Activated naive CD4-positive, alpha-beta T cell treated with anti-CD3 and anti-CD28 coated beads, Interleukin-2, amount 50 U/mL, for 72 hours (primary cell): ENCODE measurements at places on chromosomes 3 and 15. TPM values are rescaled to one million over a fixed set of nuclear protein-coding genes. Genes with fewer than 3 reads are reported as not detected.

The PEX5L gene
- total RNA-seq = not detected

DNA sequence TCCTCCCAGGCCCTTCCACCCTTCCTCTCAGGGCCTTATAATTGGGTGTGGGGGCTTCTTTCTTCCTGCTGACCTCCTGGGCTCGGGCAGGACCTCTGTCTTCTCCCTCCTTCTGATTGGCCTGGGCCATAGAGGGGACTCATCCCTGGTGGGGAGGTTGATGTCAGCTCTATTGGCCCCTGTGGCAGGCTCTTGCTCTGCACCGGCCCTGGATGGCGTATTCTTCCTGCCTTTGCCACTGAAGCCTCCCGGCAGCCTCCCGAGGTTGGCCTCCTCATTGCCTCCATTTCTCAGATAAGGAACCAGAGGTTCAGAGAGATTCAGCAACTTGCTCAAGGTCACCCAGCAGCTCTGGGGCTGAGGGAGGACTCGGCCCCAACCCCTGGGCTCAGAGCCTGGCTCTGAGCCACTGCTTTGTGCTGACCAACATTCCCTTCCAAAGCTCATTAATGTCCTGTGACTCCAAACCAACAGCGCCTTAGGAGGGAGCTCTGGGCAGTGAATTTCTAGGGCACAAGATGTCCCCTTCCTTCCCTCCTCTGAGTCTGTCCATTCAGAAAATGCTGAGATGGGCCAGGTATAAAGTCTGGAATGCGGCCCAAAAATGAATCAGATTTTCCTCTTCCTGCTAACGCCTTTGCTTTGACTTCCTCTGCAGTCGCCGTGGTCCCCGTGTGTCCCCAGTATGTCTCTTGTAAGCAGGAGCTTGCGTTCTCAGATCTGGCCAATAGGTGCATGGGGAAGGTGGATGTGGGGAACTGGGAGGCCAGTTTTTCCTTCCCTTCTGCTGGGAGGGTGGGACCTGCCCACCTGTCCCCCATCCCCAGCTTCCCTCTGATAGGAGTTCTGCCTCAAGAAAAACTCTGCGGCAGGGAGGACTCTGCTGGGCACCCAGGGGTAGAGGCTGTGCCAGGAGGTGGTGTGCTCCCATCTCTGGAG is 74.2 kb downstream of the HMCES start:
- no peak for DNase-seq

DNA sequence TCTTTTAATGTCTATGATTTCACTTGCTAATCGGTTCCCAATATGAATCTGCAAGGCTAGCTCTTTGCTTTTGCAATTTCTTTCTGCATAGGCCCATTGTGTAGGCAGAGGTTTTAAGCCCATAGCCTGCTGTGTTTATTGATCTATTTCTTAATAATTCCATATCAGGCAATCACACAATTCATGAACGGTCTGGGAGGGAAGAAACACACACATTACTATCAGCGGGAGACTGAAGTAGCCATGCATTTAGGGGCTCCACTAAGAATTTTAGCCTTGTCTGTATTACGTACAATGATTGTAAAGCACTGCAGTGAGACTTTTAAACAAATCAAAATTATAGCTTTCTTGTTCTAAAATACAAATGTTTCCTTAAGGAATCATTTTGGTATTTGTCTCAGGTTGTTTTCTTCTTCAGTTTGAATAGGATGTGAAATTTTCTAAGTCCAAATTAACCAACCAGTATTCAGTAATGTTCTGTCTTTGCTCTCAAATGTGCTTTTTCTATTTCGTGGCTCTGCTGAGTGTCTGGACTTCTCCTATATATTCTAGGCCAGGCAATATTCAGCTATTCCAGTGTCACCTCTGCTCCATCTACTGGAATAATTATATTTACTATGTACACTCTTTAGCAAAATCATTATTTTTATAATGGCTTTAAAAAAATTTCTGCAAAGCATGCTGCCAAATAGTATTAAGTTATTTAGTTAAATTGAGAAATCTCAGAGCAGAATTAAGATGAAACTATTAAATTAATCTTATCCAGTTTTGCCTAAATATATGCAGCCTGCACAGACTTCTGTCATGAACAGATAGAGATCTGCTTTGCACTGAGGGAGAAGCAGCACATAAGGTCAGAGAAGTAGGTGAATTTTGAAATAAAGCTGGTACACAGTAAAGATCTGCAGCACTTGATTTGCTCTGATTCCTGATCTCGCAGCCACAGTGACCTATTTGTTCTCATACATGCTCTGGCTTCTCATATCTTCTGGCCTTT is 103.0 kb upstream of the NAALADL2 start:
- DNase-seq = no peak

The ERICH6 gene
- not detected for total RNA-seq

GRCh38 chr15:67303490-67304363 is 49.1 kb downstream of the IQCH start:
- no peak for DNase-seq

- DNase-seq = no peak
Observed at GRCh38 chr3:53253707-53254508, 1.9 kb downstream of the TKT start.

DNA sequence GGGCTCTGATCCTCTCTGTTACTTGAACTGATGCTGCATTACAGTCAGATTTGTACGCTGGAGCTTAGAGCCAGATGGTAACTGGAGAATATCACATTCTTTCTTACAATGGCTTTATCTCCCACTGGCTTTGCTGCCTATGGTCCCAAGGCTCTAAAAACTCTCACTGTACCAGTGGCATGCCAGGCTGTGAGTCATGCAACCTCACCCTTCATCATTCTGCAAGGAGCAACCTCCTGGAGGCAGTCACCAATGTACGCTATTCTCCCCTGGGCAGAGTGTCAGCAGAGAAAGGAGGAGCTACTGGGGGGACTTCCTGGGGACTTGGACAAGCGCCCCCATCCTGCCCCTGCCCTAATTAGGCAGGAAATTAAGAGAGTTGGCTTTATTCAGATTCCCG is 97.9 kb upstream of the EIF1B start:
- no peak for DNase-seq

- DNase-seq = no peak
Observed at GRCh38 chr3:54168451-54168850, 46.1 kb downstream of the CACNA2D3 start.

GRCh38 chr3:21691036-21691435 is 60.0 kb downstream of the ZNF385D start:
- DNase-seq = no peak

- no peak for DNase-seq
Observed at GRCh38 chr3:13023235-13023970, 49.8 kb downstream of the IQSEC1 start.

- no peak for DNase-seq
Observed at GRCh38 chr3:23859012-23859743, 53.4 kb downstream of the UBE2E1 start.

The BCHE gene
- not detected for total RNA-seq

DNA sequence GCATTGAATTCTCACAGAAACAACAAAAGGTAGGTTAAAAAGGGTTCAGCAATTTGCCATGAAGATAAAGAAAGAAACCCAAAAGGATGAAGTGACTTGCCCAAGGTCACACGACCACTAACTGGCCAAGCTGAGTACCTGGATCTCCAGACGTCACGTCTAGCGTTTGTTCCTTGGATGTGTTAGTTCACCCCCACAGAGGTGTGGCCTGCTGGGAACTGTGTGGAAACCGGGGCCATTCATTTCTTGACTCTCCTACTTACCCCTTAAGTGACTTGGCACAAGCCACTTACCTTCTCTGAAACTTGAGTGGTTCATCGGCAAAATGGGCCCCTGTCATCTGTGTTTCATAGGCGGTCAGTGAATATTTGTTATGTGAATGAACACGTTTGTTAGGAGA is 244.3 kb upstream of the SLCO3A1 start:
- DNase-seq = no peak

The FRMD5 gene
- total RNA-seq = 2.8 TPM

DNA sequence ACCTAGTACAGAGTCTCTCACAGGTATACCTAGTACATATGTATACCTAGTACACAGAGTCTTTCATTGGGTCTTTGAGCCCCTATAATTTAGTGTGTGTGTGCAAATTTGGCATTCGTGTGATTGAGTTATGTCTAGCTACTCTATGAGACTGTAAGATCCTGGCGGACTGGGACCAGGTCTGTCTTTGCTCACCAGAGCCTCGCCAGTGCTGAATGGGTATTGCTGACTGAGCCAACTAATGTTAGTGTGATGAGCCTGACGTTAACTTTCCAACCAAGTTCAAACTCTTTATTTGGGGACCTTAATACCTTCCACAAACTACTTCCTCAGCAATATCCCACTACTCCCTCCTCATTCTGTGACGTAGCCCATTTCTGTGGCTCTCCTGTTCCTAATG is 35.6 kb downstream of the SETMAR start:
- DNase-seq = no peak

DNA sequence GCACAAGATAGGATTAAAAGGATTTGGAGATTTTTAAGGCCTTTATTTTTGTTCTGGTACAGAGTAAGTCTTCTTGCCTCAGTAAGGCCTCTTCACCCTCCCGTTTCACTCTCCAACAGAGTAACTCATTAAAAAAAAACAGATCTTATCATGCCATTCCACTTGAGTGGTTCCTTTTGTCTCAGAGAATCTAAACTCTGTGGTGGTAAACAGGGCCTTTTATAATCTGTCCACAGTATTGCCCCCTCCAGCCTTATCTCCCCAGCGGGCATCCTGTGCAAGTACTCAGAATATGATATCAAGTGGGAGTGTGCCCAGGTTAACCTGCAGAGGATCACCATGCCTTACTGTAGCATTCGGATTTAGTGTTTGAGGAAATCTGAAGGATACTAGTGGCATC is 20.3 kb upstream of the ATOSA start:
- DNase-seq = no peak

DNA sequence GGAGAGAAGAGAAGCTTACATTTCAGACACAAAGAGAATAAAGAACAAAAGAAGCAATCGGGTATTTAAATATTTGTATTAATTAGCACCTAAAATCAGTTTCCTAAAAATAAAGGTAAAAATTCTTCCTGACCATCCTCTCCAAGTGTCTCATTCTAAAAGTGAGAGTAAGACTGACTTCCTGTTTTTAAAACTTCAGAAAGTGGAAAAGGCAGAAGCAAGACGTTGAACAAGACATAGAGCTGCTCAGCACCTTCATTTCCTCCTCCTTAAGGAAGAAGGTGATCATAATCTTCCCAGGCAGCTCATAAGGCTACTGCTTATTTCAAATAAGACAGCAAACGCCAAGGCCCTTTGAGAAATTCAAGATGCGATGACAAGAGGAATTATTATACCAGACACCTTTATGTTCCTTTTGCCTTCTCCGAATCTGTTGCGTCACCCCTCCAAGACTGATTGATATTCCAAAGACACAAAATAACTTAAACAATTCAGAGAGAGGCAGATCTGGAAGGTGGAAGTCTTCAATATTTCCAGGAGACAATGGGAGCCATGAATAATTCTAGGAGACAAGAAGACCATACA is 238.8 kb upstream of the TLE3 start:
- no peak for DNase-seq

The BOC gene
- not detected for total RNA-seq

DNA sequence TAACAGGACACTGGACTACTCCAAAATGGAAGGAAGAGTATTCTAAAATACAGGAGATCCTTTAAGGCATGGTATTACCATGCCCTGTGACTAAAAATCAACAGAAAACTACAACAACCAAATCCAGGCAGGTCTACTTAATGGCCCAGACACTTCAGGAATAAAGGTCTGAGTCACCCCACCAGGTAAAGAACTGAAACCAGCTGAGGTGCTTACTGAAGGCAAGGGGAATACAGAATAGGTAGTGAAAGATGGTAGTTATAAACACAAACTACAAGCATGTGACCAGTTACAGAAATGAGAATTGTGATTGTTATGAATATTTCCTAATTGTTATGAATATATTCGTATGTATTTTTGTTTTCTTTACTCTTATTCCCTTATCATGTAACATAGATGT is 13.4 kb downstream of the IFT57 start:
- DNase-seq = no peak

The EIF3J gene
- total RNA-seq = 78.0 TPM

DNA sequence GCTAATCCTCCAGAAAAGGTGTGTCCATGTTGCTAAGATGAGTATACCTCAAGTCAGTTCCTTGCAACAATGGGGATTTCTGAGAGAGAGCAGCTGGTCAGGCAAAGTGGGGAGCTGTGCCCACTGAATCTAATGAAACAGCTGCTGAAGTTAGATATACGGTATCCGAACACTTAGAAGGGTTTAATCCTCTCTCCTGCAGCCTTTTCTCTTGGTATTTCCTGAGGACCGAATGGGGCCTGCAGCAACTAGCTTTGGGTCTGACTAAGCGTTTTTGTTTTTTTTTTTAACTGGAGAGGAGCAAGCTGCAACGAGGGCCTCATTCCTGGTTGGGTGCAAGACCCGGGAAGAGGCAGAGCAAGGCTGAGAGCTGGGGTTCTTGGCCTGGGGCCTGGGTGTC is 37.6 kb upstream of the BNC1 start:
- DNase-seq = no peak

DNA sequence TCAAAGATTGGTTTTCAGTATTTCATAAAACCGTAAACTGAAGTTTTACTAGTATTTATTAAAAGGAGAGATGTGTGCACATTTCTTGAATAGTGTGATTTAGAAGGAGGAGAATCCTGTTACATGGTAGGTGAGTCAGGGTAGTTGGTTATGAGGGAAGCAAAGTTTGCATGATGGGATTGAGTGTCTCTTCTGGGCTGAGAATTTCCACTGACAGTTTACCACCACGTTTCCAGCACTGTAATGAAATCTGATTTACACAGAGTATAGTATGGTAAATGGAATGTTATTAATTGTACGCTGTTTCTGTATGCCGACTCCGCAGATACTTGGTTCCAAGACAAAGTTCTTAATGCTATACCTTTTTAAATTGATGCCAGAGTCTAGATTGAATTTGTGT is 1.6 kb downstream of the NECTIN3 start:
- no peak for DNase-seq

DNA sequence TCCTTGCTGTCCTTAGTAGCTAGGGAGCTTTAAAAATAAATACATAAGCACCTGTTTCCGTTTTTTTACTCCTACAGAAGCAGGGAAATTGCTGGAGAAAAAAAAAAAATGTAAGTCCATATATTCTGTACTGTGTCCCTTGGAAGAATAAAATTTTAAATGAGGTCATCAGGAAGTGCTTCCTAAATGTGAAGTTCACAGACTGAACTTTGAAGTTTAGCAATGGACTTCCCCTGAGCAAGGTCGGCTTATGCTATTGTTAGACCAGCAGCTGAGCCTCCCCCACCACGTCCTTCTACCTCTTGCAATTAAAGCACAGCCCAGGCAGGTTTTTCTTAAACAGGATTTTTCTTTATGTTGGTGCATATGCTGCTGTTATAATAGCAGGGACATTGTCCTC is 26.3 kb downstream of the LIPC start:
- DNase-seq = no peak

- DNase-seq = no peak
Observed at GRCh38 chr3:25967385-25967784, 177.5 kb downstream of the OXSM start.
